ENCODE measurements at places on chromosomes 11 and 22.
A peak's percentile ranks its signal among the peaks of the same experiment; 100 is the strongest.

GRCh38 chr22:33874206-33874605 is 46.1 kb downstream of the LARGE1 start:
- DNase-seq: no peak

- no peak for DNase-seq
Measured at GRCh38 chr11:114172871-114173444, 113.4 kb downstream of the ZBTB16 start.

GRCh38 chr11:128172046-128172878 is 415.1 kb downstream of the ETS1 start:
- peak; percentile 82 for DNase-seq

GRCh38 chr22:32686354-32686753 is 115.2 kb upstream of the TIMP3 start:
- DNase-seq: no peak

- no peak for DNase-seq
Measured at GRCh38 chr22:19497245-19497644, 17.5 kb downstream of the CDC45 start.

GRCh38 chr11:8338138-8338537 is 74.5 kb upstream of the LMO1 start:
- peak; percentile 13 for DNase-seq

Data from stimulated activated CD4-positive, alpha-beta T cell treated with anti-CD3 and anti-CD28 coated beads, Interleukin-1b, Interleukin-23, amount 100 ng/mL, for 4 hours (primary cell).